Psoas muscle (tissue), 8 donors: ENCODE measurements at places on chromosomes 3 and 15. TPM values are rescaled to one million over a fixed set of nuclear protein-coding genes. Genes with fewer than 3 reads are reported as not detected.

GRCh38 chr3:104458657-104459056, 908.1 kb upstream of the ALCAM start:
- no peak for DNase-seq

Gene GOLGA8J
- not detected for total RNA-seq

- DNase-seq: no peak
These were observed 78.0 kb downstream of the CPN2 start for GRCh38 chr3:194272861-194273742.

DNA sequence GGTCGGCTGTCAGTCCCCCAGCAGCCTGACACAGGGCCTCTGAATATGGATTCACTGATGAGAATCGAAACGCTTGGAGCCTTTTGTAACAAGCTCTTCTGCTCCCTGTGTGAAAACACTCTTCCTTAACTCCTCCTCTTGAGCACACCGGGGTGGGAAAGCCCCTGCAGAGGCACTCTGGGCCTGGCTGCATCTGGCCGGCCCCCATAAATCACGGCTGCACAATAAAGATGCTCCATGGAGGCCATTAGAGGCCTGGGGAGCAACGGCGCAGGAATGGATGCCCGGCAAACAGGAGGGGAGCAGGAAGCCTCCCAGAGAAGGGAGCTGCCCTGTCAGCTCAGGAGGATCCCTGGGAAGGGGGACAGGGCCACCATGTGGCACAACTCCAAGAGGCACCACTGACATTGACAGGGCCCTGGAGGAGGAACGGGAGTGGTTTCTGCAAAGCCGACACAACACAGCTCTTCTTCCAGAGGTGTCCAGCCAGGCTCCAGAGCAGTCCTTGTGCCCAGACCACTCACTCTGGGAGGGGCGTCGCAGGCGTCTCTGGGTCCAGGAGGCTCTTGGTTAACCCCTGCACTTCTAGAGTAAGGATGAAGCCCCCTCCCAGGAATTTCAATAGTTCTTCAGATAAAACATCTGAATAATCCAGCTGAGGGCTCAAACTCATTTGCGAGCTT, 509.3 kb upstream of the PPP2R3A start:
- no peak for DNase-seq

DNA sequence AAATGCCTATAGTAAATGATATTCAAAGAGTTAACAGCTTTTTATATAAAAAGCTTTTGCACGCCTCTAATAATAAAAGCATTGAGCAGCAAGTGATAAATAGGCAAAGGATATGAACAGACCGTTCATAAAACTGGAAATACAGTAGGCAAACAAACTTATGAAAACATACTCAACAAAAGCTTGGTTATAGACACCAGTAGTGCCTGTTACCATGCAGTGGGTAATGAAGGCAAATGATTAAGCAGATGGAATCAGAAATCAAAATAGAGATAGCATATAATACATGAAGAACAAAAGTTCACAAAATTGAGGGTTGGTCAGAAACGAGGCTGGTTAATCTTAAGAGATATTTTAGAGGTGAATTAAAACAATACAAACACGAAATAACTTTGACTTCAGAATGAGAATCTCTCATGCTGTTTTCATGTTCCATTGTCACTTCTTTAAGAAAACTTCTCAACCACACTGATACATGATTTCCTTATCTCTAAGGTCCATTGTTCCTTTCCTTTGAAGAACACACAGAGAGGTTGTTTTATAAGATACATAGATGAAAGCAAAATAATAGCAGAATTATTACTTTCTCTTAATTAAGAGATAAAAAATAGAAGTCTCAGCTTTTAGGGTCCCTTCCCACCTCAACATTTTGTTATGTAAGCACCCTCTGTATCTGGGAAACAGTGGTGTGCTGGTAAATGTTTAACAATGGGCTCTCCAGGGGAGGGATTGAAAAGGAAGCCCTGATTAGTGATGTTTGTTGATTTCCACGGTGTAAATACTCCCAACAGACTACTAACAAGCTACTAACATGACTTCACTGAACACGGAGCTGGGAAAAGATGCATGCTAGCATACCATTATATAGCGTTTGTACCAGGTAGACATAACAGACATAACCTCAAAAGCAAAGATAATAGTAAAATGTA, 12.6 kb downstream of the RASGRP1 start:
- no peak for DNase-seq

- DNase-seq: peak; percentile 59
These were observed 381.4 kb downstream of the NTRK3 start for GRCh38 chr15:87874896-87875711.

Gene OR5AC2
- not detected for total RNA-seq

DNA sequence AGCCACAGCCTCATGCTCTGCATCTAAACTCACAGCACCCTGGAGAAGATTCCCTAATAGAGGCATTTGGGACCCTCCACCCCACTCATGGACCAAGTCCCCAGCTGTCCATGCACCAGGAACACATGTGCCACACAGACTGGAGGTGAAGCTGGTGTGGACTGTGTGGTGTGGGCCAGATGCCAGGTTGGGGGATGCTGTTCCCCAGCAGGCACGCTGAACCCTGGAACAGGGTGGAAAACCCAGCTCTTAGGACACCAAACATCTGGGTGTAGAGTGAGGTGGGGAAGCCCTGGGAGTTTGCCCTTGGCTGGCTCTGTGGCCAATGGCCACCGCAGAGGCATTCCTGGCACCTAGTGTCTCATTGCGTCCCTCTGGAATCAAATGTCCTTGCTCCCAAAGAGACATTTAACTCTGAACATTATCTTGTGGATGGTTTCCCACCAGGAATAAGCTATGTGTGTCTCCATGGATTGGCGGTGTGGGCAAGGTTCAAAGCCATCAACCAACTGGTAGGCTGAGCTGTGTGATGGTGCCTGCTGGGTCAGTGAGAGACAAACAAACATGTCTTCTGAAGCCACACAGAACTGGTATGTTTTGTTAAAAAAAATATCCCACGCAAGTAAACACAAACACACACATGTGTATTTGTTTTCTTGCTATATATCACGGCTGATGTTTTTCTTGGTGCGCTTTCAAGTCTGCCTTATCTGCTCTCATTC, 65.0 kb downstream of the EXOG start:
- DNase-seq: no peak

- no peak for DNase-seq
These were observed 49.9 kb upstream of the NEDD4 start for GRCh38 chr15:56042982-56043980.

DNA sequence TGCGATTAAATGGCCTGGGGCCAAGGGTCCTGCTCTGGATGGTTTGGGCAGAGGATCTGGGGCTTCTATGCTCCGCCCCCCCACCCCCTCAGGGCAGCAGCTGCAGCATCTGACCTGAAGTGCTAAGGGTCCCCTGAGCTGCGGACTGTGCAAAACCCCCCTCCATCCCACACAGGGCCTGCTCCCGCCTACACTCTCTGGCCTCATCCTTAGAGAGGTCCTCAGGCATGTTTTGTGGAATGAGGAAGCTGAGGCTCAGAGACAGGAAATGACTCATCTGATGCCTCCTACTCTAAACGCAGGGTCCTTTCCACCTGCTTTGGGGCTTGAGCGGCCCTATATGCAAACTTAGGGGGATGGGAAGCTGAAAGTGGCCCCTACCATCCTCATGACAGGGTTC, 59.5 kb upstream of the CTSH start:
- peak; percentile 28 for DNase-seq

DNA sequence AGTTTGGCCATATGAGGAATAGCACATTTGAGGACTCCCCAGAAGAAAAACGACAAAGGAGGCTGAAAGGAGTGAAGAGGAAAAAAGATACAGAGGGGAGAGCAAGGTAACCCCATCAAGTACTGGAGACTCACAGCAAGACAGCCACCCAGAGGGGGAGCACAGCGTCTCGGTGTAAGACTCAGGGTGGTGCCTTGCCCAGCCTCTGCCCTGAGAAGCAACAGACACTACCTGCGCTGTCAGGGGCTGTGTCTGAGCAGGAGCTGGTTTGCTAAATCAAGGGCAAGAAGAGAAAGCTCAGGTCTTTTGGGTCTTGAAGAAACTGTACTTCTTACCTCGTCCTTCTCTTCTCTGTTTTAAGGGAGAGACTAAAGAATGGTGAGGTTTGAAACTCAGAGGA, 27.9 kb downstream of the FBXO45 start:
- no peak for DNase-seq

DNA sequence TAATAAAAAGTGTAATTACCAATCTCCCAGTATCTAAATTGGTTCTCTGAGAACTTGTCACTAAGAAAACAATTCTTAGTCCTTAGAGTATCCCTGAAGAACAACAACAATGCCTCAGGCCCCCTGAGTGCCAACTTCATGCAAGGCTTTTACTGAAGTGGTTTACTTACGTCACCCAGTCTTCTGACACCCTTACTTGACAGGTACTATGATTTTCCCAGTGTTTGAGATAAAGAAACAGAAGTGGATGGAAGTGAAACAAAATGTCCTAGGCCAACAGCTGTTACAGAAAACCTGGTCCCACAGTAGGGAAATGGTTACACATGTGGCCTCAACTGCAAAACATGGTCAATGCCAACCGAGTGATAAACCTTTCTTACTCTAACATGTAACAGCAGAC, 331.1 kb downstream of the FOXP1 start:
- DNase-seq: no peak

GRCh38 chr15:80015156-80015555, 44.2 kb upstream of the BCL2A1 start:
- DNase-seq: no peak

DNA sequence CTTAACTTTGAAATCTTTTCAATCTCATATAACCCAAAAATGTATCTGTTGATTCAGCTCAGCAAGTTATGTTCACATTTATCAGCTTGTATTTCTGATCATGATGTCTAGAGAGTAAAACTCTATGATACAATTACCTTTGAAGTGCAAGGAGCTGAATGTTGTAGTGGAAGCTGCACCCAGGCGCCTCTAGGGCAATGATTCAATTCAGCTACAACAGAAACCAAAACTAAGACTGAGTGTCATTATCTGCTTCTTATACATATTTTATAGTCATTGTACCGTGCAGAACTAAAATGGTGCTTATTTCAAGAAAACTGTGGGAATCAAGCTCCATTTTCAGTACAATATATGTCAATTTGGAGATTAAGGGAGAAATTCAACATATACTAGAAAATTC, 1237.5 kb downstream of the ZPLD1 start:
- no peak for DNase-seq
